Osteocyte (in vitro differentiated cells): ENCODE measurements at places on chromosomes 11 and 22. TPM values are rescaled to one million over a fixed set of nuclear protein-coding genes. Genes with fewer than 3 reads are reported as not detected.

The MIAT gene
- total RNA-seq, result 1.9 and 3.3 TPM in 2 replicates

The ZNF214 gene
- total RNA-seq, result 2.3 and 2.6 TPM in 2 replicates

DNA sequence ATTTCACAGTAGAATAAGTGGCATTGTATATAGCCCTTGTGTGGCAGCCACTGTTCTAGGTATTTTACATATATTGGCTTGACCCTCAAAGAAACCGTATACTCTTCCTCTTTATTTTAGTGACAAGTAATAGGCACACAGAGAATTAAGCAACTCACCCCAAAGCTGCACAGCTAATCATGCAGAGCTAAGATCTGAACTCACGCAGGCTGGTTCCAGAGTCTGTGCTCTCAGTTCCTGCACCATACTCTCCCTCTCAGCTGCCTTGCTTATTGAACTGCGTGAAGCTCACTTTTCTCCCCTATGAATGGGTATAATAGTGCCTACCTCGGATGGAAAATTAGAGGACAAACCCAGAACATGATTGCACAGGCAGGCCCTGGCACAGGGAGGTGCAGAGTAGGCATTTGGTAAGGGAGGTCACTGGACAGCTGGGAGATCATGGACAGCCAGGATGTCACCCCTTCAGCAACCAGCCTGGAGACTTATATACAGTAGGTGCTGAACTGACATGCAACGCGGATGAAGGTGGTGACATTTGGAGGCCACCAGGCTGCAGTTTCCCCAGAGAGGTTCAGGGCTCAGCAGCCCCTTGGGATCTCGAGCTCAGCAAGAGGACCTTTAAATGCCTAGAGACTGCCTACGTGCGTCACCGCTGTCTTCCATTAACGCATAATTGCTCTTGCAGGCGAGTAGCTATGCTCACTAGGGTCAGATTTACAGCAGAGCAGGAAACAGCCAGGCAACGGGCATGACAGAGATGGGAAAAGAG lies 78.4 kb upstream of the TP53I11 start:
- DNase-seq, result no peak

GRCh38 chr11:45266676-45267020 lies 19.5 kb downstream of the SYT13 start:
- DNase-seq, result no peak

DNA sequence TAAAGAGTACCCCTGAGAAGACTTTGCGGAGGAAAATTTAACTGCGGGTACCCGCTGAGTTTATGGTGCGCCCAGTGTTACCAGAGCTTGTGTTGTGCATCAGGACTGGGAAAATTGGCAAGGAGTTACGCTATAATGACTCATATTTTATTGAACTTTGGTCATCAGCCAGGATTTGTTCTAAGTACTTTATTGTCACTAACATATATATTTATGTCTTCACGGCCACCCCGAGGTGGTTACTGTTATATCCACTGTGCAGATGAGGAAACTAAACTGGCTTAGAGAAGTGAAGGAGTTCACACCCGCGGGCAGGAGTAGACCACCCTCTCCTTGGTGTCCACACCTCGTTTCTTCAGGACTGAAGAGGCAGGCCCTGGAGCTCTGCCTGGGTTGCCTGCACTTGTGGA lies 667 bp downstream of the ACCS start:
- no peak for DNase-seq

- no peak for DNase-seq
Observed at GRCh38 chr11:20840341-20840740, 171.0 kb downstream of the NELL1 start.

DNA sequence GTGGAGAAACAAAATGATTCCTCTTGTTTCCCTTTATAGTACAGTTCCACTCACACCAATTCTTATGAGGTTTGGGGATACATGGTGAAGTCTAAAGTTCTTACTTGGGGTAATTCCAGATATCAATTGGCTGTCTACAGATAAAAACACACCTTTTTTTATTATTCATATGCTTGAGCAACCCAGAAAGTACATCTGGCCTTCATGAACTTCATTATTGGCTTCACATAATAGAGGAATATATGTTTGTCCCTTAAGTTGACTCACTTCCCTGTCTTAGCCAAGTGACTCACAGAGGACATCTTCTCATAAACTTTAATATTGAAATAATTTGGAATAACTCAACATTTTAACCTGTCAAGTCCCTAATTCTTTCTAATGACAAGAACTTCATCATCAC lies 36.3 kb upstream of the SOX6 start:
- DNase-seq, result no peak
